ENCODE measurements at places on chromosomes 13 and 19.

- no peak for DNase-seq
Measured at GRCh38 chr19:23482829-23483228, 87.6 kb upstream of the ZNF91 start.

- DNase-seq: no peak
Measured at GRCh38 chr13:25847635-25848626, 203.9 kb downstream of the SHISA2 start.

DNA sequence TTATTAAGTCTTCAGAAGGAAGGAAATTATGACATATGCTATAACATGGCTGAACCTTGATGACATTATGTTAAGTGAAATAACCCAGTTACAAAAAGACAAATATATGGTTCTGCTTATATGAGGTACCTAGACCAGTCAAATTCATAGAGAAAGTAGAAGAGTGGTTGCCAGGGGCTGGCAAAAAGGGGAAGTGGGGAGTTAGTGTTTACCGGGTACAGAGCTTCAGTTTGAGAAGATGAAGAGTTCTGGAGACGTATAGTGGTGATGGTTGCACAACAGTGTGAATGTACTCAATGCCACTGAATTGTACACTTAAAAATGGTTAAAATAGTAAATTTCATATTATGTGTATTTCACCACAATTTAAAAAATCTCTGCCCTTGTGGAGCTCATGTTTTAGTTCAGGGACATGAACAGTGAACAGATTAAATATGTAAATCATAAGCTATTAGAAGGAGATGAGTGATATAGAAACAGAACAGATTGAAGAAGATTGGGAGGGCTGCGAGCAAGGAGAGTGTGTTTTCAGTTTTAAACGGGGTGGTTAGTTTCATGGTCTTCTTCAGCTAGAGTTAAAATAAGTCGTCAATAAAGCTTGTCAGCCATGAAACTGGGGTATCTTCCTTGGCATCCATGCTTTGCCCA lies 355.2 kb downstream of the KCNRG start:
- DNase-seq: no peak

GRCh38 chr13:27006519-27007161 lies 165.0 kb downstream of the USP12 start:
- DNase-seq: peak; percentile 92

DNA sequence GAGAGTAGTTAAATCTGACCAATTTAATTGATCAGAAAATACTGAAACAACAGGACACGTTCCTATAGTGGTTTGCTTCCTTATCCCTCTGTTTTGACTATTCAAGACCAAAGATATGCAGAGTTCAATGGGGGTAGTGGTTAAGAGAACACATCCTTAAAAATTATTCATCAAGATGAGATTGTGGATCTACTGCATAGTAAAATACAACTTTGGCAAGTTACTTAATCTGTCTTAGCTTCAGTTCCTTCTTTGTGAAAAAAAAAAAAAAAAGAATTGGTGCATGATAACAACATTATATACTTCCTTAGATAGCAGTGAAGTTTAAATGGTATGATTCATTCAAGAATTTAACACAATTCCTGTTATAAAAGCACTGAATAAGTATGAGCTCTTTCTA lies 552.1 kb downstream of the DCT start:
- no peak for DNase-seq

DNA sequence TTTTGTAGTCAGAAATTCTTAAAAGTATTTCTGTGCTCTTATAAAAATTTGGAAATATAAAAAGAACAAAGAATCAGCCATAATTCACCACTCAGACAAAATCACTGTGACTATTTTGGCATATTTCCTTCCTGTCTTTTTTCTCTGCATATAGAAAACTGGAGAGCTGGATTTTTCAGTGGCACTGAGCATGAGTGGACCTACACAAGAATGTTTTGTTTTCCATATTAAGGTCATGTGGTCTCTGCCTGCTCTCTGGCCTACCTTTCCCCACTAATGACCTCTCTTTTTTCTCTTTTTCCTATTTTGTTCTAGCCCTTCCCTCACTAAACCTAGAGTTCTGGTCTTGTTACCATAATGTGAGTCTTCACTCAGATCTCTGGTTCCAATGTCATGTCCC lies 17.6 kb upstream of the USP12 start:
- DNase-seq: no peak

- DNase-seq: no peak
Measured at GRCh38 chr13:114328034-114328433, 13.7 kb downstream of the CHAMP1 start.

DNA sequence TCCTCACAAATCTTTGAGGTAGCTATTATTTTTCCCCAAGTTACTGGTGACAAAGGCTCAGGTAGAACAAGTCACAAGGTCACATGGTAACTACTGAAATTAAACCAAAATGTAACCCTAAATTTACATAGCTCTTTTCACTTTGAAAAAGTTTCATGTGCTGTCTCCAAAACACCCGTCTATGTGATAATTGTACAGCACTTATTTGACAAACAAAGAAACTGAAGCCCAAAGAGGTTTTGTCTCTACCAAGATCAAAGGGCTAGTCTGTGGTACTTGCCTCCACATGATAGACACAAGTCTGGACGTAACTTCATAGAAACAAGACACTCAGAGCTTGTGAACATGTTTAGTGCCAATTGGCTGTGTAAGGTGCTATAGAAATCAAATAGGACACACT lies 108.3 kb downstream of the SACS start:
- DNase-seq: no peak

GRCh38 chr13:102311901-102312300 lies 89.9 kb downstream of the FGF14 start:
- DNase-seq: no peak

- DNase-seq: no peak
Measured at GRCh38 chr19:41941410-41942202, 13.4 kb upstream of the ERFL start.

DNA sequence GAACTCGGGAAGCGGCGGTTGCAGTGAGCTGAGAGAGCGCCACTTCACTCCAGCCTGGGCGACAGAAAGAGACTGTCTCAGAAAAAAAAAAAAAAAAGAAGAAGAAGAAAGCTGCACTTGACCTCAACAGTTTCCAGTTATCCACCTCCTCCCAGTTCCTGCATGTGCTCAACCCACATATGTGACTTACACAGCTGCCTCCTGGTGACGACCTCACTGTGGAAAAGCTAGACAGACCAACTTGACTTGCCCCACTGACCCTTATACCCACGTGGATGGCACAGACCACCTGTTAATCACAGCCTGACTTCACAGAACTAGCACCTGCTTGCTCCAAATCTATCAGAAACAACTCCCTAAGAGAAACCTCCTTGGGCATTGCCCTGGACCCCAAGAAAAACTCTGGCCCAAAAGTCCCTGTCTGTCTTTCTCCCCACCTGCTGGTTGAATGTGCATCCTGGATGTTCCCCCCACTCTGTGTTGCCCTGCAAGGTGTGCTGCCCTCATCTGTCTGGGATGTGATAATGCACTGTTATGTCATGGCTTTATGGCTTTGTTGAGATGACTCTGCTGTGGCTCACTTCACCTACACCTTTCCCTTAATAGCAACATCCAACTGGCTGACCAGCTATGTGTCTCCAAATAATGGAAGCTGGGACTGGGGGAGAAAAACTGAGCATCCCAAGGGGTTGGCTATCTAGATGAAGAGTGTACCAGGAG lies 2.8 kb downstream of the ZNF20 start:
- no peak for DNase-seq

DNA sequence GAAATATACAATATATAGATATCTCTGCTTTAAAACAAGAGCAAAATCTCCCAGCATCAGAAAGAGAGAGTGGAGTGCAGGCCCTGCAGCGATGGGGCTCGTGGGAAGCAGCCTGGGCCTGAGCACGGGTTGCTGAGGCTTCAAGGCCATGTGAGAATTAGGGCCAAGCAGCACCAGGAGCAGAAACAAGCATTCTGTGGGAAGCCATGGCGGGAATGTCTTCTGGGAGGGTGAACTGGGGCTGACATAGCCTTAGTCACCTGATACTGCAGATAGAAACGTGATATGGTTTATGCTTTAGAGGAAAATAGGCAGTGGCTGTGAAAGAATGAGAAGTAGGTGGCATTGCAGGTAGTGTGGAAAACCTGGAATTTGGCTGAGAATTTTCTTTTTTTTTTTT lies 472.3 kb downstream of the IRS2 start:
- DNase-seq: no peak

DNA sequence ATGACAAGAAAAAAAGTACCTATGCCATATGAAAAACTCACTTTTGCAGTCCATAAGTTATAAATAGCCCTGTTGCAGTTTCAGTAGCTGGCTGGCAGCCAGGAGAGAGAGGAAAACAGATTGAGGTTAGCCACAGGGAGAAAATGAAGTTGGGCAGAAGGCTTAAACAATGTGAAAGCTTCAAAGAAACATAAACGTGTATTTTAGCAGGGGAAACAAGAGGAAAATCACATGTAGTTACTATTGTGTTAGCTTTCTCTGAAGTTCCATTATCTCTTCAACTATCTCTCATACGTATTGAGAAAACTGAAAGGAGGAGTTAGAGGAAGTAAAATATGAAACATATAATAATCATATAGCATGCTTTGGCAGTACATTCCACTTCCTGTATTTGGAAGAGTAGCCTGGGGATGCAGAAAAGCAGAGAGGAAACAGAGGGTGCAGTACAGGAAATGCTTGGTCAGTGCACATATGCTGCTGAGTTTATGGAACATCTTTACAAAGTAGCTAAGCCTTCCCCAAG lies 1551.1 kb downstream of the EFNB2 start:
- DNase-seq: no peak

GRCh38 chr13:94444826-94445225 lies 34.7 kb downstream of the DCT start:
- DNase-seq: no peak

- DNase-seq: no peak
Measured at GRCh38 chr19:10565028-10565566, 713 bp downstream of the KRI1 start.

- no peak for DNase-seq
Measured at GRCh38 chr19:1163934-1164683, 10.0 kb downstream of the SBNO2 start.

DNA sequence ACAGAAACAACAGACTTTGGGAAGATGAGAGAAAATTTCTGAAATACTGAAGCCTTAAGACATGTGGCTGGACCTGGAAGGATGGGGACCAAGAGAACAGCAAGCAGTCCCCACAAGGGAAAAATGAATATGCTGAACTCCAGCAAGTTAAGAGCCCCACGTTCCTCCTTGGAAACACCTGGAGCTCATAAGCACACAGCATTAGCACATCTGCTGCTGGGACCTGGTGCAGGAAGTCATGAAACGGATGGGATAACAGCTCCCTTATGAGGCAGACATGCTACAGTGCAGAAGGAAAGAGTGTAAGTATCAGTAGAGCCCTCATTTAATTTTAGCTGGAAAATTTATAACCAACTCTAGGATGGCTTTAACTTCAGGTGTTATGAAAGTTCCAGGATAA lies 67.3 kb downstream of the SLC15A1 start:
- no peak for DNase-seq

DNA sequence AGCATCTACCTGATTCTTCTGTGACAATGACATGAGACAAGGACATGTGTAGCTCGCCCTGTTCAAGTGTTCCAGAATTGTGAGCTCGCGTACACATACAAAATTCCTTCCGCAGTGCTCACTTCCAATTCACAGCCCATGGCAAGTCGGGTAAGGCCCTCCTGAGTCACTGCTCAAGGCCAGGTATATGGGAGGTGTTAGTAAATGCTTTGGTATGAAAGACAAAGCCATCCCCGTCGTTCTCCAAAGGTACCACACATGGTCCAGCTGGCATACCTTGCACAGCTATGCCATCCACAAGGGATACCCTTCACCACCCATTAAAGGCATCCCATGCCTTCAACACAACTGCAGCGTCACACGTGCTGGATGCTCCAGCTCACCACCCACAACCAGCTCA lies 4.4 kb upstream of the ELL start:
- DNase-seq: no peak

GRCh38 chr13:49298903-49299605 lies 51.3 kb downstream of the CDADC1 start:
- no peak for DNase-seq

- no peak for DNase-seq
Measured at GRCh38 chr19:44848036-44848811, 2.1 kb downstream of the NECTIN2 start.

DNA sequence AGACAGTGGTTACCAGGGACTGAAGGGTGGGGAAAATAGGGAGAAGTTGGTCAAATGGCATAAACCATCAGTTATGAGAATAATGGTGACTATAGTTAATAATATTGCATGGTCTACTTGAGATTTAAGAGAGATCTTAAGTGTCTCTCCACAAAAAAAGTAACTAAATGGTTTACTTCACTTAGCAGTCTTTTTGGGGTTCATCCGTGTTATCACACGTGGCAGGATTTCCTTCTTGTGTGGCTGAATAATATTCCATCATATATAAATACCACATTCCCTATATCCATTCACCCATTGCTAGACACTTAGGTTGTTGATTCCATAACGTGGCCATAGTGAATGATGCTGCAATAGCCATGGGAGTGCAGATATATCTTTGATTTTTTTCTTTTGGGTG lies 967.0 kb downstream of the UQCRFS1 start:
- DNase-seq: no peak

DNA sequence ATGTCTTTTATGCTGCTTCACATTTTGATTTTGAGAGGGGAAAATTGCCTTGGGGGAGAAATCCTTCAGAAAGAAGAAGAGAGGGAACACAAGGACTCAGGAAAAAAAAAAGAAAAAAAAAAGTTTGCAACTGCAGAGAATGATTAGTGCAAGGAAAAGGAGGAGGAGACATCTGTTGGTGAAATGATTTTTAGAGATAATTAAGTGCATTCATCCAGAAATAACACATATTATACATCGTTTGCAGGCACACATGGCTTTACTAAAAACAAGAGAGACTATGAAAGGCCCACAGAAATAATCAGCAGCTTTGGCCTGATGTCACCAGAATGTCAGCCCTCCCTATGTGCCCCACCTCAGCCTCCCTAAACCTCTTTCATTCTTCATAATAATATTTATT lies 1058.2 kb downstream of the PCDH9 start:
- no peak for DNase-seq

DNA sequence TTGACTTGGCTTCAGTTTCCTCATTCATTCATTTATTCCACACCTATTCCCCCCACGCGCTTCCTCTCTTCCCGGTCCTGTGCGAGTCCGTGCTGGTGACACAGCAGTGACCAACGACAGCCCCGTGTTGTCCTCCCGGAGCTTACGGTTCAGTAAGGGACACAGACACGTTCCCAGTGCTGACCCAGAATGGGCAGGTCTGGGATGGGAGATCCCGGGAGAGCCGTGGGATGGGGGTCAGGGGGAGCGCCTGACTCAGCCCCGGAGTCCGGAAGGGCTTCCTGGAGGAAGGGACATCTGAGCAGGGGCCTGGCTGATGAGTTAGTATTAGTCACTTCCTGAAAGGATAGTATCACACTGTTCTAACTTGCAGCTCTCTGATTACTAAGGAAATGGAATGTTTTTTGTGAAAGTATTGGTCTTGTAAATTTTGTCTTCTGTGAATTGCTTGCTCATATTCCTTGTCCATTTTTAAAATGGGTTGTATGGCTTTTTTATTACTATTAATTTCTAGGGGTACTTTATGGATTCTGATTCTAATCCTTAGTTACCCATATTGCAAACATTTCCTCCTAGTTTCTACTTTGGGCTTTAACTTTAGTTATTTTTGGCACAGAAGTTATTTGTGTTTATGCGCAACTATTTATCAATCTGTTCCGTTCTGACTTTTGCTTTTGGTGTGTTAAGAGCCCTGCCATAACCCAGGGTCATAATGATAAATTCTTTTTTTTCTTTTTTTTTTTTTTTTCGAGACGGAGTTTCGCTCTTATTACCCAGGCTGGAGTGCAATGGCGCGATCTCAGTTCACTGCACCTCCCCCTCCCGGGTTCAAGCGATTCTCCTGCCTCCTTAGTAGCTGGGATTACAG lies 708 bp upstream of the ERCC1 start:
- no peak for DNase-seq
